Sigmoid colon (tissue), 7 donors: ENCODE measurements at places on chromosomes 1 and 21. TPM values are rescaled to one million over a fixed set of nuclear protein-coding genes. Genes with fewer than 3 reads are reported as not detected.

Gene SH3D21
- total RNA-seq: 0.95 TPM

- peak; percentile 97 for DNase-seq
Observed at GRCh38 chr1:153790313-153790965, 15.2 kb downstream of the SLC27A3 start.

Gene LCE6A
- not detected for total RNA-seq

DNA sequence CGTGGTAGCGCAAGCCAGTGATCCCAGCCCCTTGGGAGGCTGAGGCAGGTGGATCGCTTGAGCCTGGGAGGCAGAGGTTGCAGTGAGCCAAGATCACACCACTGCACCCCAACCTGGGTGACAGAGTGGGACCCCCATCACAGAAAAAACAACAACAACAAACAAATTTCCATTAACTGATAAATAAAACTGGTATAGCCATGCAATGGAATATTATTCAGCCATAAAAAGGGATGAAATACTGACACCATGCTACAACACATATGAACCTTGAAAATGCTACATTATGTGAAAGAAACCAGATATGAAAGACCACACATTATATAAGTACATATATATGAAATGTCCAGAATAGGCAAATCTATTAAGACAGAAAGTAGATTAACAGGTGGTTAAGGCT, 12.0 kb downstream of the CLCC1 start:
- no peak for DNase-seq

- DNase-seq: no peak
Observed at GRCh38 chr1:111214074-111214801, 13.3 kb upstream of the CHI3L2 start.

- DNase-seq: no peak
Observed at GRCh38 chr1:1367315-1367714, 7.7 kb downstream of the AURKAIP1 start.

Gene TMCO4
- total RNA-seq: 21.9 TPM

Gene NLRP3
- 2.8 TPM for total RNA-seq

DNA sequence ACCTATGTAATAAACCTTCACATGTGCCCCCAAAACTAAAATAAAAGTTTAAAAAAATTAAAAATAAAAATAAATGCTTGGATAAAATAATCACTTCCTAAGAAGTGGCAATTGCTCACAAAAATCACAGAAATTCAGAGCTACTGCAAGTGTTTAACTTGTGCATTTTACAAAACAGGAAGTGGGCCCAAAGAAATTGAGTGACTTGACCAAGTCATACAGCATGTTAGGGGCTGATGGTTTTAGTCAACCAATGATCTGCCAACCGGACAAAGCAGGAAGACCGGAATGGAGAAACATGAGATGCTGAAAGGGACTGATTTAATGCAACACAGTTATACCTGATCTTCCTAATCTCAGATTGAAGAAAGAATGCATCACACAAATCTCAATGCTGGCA, 96.5 kb downstream of the SMYD2 start:
- DNase-seq: no peak

- no peak for DNase-seq
Observed at GRCh38 chr1:30511991-30512913, 211.1 kb downstream of the MATN1 start.

DNA sequence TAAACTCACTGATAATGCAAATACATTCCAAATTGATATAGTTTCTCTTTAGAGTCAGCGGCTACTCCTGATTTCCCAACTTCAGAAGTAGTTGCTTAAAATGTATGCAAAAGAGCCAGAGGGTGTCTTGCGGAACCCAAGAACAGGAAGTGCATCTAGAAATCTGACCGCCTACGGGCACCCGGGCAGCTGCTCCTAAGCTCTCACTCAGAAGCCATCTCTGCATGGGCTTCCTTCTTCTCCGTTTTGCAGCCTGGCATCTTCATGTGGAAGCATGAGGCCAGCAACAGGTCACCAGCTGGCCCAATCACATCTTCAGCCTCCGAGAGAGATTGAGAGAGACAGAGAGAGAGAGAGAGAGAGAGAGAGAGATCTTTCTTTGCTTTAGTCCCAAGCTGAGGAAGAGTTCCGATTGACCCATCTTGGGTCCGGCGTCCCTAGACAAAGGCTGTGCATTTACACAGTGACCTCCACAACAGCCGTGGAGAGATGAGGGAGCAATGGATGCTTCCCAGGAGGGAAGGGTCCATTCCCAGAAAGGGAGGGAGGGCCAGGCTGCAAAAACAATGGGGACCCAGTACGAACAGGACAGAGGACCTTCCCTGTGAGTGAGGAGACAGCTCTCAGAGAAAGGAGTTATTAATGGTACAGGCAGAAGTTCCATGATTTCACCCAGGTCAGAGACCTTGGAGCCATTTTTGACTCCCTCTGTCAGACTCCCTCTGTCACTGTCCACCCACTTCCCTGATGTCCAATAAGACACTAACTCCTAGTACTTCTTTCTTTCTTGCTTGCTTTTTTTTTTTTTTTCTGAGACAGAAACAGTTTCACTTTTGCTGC, 28.2 kb upstream of the SLC30A1 start:
- DNase-seq: no peak

Gene HSD3B1
- not detected for total RNA-seq

DNA sequence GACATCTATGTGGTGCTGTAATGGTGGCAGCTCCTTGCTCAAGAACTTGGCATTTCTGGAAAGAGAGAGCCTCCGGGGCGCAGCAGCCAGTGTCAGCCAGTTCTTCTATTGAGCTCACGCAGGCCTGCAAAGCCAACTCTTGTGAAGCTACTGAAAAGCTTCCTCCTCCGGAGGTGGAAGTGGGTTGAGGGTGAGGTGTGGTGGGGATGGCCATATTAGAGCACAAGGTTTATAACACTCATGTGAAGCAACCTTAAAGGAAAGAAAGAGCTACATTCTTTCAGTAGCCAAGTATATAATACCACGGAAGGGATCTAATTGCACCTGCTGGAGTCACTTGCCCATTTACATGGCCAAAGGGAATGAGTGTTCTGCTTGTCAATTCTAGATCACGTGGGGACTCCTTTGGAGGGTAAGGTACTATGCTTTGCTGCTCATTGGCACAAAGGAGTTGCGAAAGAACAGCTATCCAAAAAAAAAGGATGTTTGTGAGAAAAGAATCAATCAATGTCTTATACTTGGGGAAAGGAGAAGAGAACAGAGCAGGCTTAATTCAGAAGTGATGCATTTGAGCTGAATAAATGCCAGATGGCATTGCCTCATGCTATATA, 18.3 kb upstream of the MAP10 start:
- DNase-seq: no peak

- DNase-seq: no peak
Observed at GRCh38 chr1:228228601-228229074, 20.8 kb downstream of the OBSCN start.

DNA sequence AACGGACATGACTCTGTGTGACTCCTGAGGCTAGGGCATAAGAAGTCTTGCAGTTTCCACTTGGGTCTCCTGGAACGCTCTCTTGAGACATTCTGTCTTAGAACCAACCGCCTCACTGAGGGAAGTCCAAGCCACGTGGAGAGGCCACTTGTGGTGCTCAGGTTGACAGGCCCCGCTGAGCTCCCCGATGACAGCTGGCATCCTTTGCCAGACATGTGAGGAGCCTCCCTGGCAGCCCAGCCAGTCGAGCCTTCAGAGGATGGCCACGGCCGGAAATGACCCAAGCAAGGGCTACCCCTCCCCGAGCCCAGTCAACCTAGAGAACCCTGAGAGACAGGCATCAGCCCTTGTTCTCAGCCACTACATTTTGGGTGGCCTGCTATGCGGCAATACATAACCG, 20.7 kb downstream of the PLEKHA6 start:
- no peak for DNase-seq

Gene PADI4
- not detected for total RNA-seq

Gene UROD
- 85.5 TPM for total RNA-seq

DNA sequence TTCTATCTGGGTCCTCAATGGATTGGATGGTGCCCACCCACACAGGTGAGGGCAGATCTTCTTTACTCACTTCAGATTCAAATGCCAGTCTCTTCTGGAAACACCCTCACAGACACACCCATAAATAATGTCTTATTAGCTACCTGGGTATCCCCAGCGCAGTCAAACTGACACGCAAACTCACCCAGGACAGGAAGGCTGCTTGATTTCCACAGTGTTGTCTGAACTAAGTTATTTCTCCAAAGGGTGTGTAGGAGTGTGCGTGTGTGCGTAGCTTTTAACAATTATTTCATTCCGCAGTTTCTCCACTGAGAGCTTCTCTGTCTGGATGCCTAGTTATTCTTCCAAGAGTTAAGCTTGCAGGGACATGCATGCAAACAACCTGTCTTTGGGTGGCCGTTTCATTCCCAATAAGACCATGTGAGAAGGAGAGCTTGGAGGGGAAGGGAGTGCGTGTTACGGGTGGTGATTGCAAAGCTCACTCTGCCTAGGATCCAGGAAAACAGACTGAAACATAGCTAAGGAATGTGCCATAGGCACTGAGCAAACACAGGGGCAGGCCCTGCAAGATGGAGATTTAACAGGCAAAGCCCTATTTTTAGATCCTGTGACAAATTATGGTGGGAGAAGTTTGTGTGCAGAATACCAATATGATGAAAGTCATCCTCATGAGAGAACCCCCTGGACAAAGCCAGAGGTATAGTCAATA, 269.7 kb downstream of the DYRK1A start:
- DNase-seq: no peak

DNA sequence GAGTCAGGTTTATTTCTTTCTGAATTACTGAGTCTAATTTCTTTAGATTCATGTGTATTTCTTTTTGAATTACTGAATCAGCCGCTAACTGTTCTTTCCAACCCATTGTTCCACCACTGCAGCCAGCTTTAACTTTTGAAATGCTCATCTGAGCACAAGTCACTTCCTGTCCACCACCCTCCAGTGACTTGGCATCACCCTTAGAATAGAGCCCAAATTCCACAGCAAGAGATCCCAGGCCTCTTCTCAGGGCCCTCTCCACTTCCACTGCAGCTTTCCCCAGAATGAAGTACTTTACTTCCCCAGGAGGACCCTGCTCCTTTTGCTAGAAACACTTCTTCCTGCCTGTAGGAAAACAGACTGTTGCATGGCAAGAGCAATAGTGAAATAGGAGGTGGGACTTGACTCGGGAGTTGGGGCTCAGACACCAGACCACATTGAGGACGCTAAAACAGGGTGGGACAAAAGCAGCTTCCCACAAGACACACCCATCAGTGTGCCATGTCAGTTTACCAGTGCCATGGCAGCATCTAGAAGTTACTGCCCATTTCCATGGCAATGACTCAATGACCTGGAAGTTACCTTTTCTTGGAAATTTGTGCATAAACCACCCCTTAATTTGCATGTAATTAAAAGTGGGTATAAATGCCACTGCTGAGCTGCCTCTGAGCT, 56.5 kb upstream of the ADAR start:
- DNase-seq: no peak

GRCh38 chr1:230905733-230906132, 37.4 kb upstream of the C1orf198 start:
- DNase-seq: no peak

Gene IRF6
- 0.41 TPM for total RNA-seq

DNA sequence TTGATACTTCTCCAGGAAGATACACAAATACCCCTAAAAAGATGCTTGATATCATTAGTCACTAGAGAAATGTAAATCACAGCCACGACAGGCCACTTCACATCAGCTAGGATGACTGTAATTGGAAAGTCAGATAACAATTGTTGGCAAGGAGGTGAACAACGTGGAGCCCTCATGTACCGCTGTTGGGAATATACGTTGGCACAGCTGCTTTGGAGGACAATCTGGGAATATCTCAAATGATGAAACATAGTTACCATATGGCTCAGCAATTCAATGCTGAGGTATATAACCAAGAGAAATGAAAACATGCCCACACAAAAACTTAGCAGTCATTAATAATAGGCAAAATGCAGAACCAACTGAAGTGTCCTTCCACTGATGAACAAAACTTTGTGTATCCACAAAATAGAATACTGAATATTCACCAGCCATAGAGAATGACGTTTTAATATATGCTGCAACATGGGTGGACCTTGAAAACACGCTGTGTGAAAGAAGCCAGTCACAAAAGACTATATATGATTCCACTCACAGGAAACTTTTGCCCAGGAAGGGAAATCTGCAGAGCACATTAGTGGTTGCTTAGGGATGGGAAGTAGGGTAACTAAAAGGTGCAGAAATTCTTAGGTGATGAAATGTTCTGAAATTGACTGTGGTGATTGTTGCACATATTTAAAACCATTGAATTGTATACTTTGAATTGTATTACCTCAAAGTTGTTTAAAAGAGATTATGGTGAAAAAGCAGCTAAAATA, 95.4 kb downstream of the AHCTF1 start:
- DNase-seq: no peak

Gene FAM131C
- not detected for total RNA-seq

Gene SPRR2A
- total RNA-seq: not detected

Gene KISS1
- not detected for total RNA-seq

DNA sequence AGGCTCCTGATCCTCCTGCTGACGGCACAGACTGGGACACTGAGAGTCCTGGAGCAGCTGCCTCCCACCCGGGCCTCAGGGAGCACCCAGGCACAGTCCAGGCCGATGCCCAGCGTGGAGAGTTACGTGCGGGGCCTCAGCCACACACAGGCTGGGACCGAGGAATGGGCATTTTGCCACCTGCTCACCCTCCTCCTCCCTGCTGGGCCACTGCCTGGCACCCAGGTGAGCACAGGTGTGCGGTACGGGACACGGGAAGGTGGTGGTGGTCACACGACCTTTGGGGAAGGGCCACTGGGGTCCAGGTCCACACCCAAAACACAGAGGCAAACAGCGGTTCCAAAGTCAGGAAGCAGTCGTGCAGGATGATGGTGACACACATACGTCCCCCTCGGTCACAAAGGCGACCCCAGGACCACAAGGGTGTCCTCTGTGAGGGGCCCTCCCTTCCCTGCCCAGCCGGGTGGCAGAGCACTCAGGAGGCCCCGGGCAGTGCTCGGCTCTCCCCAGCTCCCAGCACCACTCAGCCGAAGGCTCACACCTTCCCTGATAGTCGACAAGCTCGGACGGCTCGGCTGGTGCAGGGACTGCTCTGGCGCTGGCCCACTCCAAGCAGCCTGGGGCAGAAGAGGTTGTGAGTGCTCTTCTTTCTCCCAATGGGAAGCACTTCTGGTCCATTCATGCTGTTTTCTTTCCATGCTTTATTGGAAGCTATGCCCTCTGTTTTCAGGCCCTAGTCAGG, 14.3 kb downstream of the MORN1 start:
- peak; percentile 50 for DNase-seq

GRCh38 chr1:171500803-171501202, 15.5 kb downstream of the PRRC2C start:
- DNase-seq: no peak

Gene RNU1-3
- total RNA-seq: under 0.01 TPM

- DNase-seq: no peak
Observed at GRCh38 chr1:102100666-102101065, 103.9 kb upstream of the OLFM3 start.

GRCh38 chr1:26047278-26047874, 1.5 kb upstream of the SLC30A2 start:
- DNase-seq: no peak

- no peak for DNase-seq
Observed at GRCh38 chr1:15796086-15796462, 11.4 kb downstream of the UQCRHL start.
